ENCODE measurements at places on chromosomes 4 and X.

DNA sequence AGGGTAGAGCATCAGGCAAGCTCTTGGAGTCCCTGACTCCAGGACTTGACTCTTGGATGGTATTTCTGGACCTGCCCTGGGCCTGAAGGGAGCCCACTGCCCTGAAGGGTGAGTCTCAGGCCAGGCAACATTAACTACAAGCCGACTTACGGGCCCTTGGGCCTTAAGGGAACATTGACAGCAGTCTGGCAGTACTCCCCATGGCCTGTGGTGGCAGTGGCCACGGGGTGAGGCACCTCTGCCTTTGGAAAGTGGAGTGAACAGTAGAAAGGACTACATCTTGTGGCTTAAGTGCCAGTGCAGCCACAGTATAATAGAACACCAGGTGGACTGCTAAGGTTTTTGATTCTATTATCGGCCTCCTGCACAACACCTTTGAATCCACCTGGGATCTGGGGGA is 36.3 kb downstream of the SH3BGRL start:
- DNase-seq, result no peak

DNA sequence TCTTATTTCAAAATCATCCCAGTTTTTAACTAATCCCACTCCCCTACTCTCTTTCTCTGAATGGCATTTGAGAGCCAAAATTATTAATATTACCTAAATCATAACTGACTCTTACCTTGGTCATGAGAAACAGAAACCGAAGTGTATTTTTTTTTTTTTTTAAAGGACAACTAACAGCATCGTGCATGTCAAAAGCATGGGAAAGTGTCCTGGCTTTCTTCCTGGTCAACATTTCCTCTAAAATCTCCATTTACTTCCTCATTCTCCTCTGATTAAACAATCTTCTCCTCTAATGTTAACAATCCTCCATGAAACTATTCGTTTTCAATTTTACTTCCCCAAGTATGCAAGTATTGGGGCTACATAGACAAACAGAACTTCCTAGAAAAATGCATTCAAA is 2.1 kb upstream of the STS start:
- no peak for DNase-seq

DNA sequence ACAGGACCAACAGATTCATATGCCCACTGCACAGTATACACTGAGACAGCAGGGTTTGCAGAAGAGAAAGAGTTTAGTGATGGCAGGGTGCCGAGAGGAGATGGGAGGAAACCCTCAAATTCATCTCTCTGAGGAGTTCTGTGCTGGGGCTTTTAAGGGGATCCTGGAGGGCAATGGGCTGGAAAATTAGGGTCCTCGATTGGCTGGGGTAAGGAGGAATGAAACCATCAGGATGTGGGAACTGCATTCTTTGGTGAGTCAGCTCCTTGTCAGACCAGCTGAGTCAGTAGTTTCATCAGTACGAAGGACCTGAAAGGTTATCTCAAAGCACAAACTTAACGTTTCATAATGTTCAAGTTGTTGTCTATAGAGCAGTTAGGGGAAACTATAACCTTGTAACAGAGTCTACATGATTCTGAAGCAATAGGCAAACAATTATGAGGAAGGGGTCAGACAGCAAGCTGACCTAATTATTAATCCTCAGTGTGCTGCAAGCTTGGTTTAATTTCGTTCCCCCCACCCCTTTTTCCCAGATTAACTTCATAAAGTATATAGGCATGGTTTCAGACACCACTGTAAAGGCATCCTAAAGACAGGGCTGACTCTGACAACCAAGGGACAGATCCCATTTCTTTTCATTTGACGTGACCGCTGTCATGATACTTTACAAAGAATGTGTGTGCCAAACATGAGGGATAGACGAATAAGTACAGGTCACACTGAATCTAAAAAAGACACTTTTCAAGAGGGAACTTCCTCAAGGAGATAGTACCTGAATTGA is 1.5 kb upstream of the MSMO1 start:
- peak; percentile 75 for DNase-seq

- no peak for DNase-seq
These were observed 49.7 kb upstream of the NPNT start for GRCh38 chr4:105845559-105845958.

GRCh38 chrX:43998374-43998773 is 25.2 kb upstream of the NDP start:
- DNase-seq, result no peak

GRCh38 chr4:120672558-120673147 is 249.9 kb downstream of the PRDM5 start:
- no peak for DNase-seq

GRCh38 chr4:106149026-106149425 is 167.0 kb downstream of the TBCK start:
- DNase-seq, result peak; percentile 26

DNA sequence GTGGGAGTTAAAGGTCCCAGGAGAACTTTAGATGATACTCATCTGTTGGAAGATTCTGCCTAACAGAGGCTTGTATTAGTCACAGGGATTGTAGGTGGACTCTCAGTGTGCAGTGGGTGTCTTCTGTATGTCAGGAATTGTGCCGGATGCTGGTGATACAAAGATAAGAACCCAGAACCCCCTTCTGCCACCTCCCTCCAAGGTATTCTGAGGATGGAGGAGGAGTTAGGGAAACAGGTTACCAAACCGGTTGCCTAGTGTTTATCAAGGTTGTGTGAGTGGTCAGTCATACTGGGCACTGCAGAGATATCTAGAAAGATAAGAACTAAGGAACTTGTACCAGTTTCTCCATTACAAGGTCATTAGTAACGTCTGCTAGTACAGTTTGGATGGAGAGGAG is 61.6 kb downstream of the PTTG2 start:
- no peak for DNase-seq

DNA sequence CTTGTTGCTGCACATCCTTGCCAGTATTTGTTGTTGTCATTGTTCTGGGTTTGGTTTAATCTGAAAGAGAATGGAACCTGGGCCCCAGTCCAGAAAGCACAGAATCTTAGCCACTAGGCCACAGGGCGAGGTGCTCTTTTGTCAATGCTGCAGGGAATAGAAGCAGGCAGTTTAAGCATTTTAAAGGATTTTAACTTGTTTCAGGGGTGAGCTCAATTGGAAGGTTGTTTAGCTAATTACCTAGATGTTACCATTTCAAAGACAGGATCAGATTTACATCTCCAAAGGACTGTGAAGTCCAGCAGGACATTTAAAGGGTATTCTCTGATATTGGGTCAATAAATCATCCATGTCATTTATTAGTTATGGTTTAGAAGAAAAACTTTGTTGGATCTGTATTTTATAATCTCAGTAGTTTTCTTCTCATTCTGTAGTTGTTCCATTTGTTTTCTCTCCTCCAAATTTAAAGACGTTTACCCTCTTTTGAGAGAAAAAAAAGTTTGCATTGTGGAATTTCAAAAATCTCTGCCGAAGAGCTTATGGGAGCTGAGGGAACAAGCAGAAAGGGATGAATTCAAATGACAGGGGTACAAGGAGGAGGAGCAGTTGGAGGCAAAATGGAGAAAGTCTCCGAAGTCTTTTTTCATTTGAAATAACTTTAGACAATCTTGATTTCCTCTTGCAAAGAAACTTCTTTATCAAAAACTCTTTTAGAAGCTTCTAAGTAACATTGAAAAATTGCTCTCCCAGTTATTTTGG is 57.5 kb upstream of the FAM47C start:
- DNase-seq, result no peak

- peak; percentile 81 for DNase-seq
These were observed 13.7 kb downstream of the BCORL1 start for GRCh38 chrX:129996120-129996519.

- DNase-seq, result no peak
These were observed 191.6 kb downstream of the UBE2NL start for GRCh38 chrX:144075432-144075831.

DNA sequence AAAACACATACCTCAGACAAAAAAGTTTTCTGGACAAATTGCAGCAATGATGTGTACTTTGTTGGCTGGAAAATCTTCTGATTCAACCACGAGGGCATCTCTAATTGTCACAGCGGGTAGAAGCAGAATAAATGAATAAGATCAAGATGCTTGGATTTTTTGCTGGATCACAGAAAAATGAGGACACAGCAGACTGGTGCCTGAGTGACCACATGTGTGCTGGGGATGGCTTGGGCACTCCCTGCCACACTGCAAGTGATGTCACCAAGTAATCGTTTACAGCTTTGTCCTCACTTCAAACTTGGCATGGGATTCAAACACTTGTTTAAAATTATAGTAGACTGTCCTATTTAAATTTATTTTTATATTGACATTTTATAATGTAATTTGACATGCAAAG is 557.0 kb downstream of the SPRY1 start:
- DNase-seq, result no peak

- peak; percentile 89 for DNase-seq
These were observed 122.3 kb upstream of the TBL1X start for GRCh38 chrX:9342561-9343051.
